ENCODE measurements at places on chromosomes 13 and 19. TPM values are rescaled to one million over a fixed set of nuclear protein-coding genes. Genes with fewer than 3 reads are reported as not detected.

Gene CAPS
- 6.6 TPM for total RNA-seq

Gene TTYH1
- total RNA-seq: 64.5 TPM

Gene NLRP5
- not detected for total RNA-seq

Gene STOML3
- total RNA-seq: not detected

Gene SHFL
- total RNA-seq: 6.6 TPM

Gene ZNF628
- 1.6 TPM for total RNA-seq
